Umbilical cord (tissue), 2 donors: ENCODE measurements at places on chromosomes 12 and 14. TPM values are rescaled to one million over a fixed set of nuclear protein-coding genes. Genes with fewer than 3 reads are reported as not detected.

Gene DENR
- 37.1 TPM for total RNA-seq

Gene TIMELESS
- total RNA-seq = 4.8 TPM

Gene FAR2
- 26.0 TPM for total RNA-seq

Gene EGLN3
- 121 TPM for total RNA-seq

Gene ZNF705A
- 10.6 TPM for total RNA-seq

Gene OTX2
- 3.4 TPM for total RNA-seq

Gene SIX6
- 1.2 TPM for total RNA-seq

Gene MIPOL1
- 65.0 TPM for total RNA-seq

Gene VPS33A
- total RNA-seq = 34.7 TPM

Gene INSM2
- 1.7 TPM for total RNA-seq

Gene PLEKHD1
- 3.1 TPM for total RNA-seq

Gene SRRM4
- 0.96 TPM for total RNA-seq

Gene NELL2
- 11.1 TPM for total RNA-seq

Gene KRT3
- not detected for total RNA-seq

Gene TSPAN19
- total RNA-seq = 3.4 TPM

Gene BDKRB2
- 7.0 TPM for total RNA-seq

Gene BMAL2
- total RNA-seq = 22.4 TPM

Gene DPF3
- total RNA-seq = 4.6 TPM

Gene ATP5F1B
- total RNA-seq = 154 TPM

Gene VDR
- total RNA-seq = 4.1 TPM

Gene ENO2
- 19.7 TPM for total RNA-seq

Gene AQP6
- 0.48 TPM for total RNA-seq

Gene SYNDIG1L
- total RNA-seq = not detected

Gene FAM186B
- total RNA-seq = not detected

Gene FAM222A
- 4.1 TPM for total RNA-seq

Gene KRT1
- total RNA-seq = 4.1 TPM
